ENCODE measurements at places on chromosomes 5 and 9.

DNA sequence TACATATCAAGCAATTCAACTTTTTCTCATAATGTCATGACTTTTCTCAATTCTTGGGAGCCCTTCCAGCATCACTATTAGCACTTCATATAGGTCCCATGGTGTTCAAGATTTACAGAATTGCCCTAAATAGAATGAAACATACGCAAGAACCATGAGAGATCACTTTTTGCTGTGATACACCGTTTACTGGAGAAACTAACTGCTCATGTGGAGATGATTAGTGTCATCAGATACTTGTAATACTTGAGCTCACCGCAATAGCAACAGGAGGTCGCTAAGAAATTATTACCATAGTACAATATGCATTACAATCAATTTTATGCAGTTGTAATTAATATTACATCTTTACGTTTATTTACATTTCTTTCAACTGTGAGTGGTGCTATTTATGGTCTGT is 4.8 kb upstream of the PCSK5 start:
- DNase-seq: no peak

GRCh38 chr9:126147186-126147935 is 179.3 kb upstream of the MVB12B start:
- no peak for DNase-seq

GRCh38 chr5:77437194-77437593 is 54.9 kb downstream of the WDR41 start:
- DNase-seq: no peak

- DNase-seq: no peak
Observed at GRCh38 chr9:134060546-134060945, 7.3 kb downstream of the BRD3 start.

DNA sequence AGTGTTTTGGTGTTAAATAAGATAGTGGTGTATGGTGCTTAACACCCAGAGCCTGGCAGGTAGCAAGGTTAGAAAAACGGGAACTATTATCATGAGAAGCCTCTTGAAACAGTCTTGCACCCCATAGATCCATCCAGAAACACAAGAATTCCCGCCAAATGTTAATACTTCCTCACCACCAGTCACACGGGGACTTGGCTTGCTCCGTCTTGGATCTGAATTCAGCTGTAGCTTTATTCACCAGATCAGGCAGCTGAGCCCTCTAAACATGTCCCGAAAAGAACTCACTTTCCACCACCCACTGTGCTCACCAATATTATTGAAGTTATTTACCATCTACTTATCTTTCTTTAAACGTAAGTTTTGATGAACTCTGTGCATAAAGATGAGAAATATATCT is 101.6 kb upstream of the PTPN3 start:
- DNase-seq: no peak

DNA sequence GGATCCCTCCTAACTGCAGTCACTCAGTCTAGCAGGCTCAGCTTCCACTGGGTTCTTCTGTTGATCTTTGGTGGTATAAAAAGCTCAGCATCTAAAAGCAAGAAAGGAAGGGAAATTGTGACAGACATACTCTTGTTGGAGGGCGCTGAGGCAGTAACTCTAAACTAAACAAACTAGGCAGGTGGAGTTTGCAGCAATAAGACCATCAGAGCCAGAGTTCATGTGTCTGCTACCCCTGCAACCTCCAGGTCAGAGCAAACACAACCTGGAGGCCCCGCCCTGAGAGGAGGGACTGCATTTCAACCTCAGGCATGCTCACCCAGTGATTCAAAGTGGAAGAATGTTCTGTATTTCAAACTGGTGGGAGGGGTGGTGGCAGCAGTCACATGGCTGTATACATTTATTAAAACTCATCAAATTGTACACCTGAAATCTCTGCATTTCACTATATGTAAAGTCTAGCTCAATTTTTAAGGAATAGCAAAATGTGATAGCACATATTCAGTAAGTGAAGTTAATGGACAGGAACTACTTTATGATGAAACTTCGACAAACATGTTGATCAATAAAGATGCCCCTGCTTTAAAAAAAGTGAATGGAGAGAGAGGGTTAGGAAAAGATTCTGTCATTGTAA is 7.1 kb downstream of the ACTL7A start:
- DNase-seq: no peak

- DNase-seq: no peak
Observed at GRCh38 chr5:37086466-37087173, 162.6 kb downstream of the CPLANE1 start.

DNA sequence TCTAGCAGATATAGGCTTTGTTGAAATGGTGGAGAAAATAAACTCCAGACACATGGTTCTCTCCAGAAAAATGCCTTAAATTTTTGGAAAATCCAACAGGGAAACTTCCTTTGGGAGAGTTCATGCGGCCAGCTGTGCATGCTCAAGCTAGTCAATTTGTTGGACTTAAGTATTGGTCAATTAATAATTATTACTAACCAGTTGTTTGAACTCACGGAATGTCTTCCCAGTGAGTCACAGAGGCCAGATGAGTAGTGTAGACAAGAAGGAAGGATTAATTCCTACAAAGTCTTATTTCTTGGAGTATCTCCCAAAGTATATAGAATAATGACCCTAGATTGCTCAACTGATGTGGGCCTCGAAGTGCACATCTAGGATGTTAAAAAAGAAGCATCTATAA is 103.6 kb downstream of the MACIR start:
- no peak for DNase-seq

- no peak for DNase-seq
Observed at GRCh38 chr9:124695280-124695890, 75.7 kb downstream of the NR6A1 start.

GRCh38 chr9:70578720-70579119 is 164.3 kb upstream of the KLF9 start:
- DNase-seq: no peak

GRCh38 chr9:133576031-133576874 is 32.9 kb downstream of the FAM163B start:
- no peak for DNase-seq

DNA sequence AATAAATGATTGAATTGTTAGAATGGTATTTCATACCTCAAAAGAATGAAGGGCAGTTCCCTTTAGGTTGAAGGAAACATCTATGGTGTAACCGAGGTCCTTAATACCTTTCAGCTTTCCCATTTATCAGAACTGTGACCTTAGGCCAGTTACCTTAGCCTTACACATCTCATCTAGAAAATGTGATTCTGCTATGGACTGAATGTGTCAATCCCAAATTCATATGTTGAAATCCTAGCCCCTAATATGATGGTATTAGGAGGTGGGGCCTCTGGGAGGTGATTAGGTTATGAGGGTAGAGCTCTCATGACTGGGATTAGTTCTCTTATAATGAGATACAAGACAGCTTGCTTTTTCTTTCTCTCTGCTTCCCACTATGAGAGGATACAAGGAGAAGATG is 441.9 kb downstream of the PLK2 start:
- no peak for DNase-seq

DNA sequence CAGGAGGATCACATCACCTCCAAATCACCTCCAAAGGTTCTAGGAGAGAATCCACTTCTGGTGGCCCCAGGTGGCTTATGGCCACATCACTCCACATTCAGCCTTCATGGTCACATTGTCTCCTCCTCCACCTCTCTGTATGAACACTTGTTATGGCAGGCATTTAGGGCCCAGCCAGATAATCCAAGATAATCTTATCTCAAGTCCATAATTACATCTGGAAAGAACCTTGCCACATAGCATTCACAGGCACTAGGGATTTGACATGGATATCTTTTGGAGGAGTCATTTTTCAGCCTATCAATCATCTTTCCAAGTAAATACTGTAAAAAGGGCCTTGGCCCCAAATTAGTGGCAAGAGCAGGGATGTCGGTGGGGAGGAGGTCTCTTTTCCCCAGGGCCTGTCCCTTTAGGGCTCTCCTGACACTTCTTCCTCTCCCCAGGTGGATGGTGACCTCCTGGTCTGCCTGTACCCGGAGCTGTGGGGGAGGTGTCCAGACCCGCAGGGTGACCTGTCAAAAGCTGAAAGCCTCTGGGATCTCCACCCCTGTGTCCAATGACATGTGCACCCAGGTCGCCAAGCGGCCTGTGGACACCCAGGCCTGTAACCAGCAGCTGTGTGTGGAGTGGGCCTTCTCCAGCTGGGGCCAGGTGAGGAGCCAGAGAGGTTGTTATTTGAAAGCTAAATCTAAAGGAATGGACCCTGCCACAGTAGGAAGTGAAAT is 140.9 kb downstream of the SAXO1 start:
- no peak for DNase-seq

GRCh38 chr5:36215910-36216309 is 25.8 kb downstream of the NADK2 start:
- no peak for DNase-seq

DNA sequence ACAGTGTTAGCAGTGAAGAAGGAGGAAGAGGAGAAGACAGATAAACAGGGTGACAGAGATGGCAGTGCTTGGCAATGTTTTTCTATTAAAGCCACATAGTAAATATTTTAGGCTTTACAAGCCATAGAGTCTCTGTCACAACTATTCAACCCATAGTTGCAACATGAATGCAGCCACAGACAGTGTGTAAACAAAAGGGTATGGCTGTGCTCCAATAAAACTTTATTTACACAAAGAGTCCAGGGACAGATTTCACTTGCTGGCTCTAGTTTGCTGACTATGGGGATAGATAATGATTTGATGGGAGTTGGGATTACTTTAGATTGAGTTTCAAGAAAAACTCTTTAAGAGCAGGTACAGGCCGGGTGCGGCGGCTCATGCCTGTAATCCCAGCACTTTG is 224.8 kb upstream of the SEMA6A start:
- no peak for DNase-seq

GRCh38 chr5:168176941-168177340 is 114.5 kb upstream of the WWC1 start:
- no peak for DNase-seq

DNA sequence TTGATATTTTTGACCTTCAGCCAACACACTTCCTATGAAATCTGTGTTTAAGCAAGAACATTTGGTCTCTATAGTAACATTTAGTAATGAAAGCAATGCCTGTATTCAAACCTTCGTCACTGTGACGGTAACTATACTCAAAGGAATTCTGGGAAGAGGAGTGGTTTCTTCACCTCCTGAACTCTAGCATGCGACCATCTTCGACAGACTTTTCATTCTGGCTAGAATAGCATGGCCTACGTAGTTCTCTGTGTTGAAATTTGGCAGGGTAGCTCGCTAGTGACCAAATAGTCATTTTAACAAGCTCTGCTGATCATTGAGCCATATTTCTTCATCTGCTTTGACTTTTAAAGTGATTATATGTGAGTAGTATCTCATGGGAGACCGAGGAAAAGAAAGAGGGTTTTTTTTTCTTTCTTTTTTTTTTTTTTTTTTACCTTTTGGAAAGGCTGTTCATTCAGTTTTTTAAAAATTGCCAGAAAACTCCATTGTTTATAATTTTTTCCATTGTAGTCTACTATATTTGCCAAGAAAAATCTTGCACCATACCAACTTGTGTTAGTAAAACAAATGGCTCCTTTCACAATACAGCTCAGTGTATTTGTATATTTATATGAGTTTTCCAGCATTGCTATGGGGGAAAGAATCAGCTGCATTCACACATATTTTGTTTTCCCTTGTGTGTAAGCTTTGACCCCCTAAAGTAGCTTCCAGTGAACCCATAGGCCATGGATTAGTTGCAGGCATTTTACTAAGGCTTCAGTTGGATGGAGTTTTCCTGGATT is 166.8 kb downstream of the NNT start:
- no peak for DNase-seq

GRCh38 chr5:56024810-56025150 is 30.0 kb upstream of the IL6ST start:
- no peak for DNase-seq

- no peak for DNase-seq
Observed at GRCh38 chr5:179312557-179313235, 32.6 kb downstream of the ADAMTS2 start.

DNA sequence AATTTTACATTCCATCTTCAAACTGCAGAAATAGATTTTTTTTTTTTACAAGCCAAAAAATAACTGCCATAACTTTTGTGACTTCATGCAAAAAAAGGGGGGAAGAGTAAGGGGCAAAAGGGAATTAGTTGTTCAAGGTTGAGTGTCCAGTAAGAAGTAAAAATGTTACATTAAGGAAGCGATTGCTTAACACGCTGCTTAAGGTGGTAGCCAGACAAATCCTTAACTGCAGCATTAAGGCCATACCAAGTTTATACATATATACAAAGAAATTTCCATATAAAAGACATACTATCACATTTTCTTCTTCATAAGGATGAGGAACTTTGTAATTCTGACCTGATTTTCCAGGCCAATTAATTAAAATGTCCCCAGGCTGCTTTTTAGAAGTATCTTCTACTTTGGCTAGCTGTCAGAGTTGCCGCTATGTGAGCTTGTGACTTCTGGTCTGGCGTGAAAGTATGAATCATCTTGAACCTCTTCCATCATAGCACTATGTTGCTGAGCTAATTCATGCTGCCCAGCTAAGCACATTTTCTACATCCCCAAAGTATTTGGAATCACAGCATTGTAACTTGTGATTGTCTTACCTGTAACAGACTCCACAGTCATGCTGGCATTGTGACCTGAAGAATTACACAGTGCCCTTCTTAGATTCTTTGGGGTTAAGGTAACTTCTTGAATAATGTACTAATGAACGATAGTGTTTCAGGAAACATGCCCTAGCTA is 40.0 kb downstream of the G3BP1 start:
- no peak for DNase-seq

GRCh38 chr9:105168870-105169319 is 75.6 kb upstream of the SLC44A1 start:
- DNase-seq: no peak

- no peak for DNase-seq
Observed at GRCh38 chr5:151885138-151885908, 39.3 kb downstream of the GLRA1 start.

DNA sequence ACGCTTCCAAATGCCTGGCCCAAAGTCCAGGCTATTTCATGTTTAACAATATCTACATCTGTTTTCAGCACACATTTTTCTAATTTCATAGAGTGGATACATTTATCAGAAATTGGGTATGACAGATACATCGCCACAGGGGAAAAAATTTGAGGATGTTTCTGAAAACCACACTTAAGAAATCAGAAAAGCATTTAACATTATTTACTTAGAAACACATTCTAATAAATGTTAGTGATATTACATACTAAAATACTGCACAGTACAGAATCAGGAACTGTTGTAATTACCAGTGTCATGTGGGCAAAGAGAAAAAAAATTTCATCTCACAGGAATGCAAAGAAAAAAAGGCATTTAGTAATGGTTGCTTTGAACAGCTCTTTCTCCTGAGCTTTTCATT is 310.5 kb upstream of the KIF2A start:
- no peak for DNase-seq
